Common myeloid progenitor, CD34-positive (primary cell): ENCODE measurements at places on chromosomes 3 and 15.

DNA sequence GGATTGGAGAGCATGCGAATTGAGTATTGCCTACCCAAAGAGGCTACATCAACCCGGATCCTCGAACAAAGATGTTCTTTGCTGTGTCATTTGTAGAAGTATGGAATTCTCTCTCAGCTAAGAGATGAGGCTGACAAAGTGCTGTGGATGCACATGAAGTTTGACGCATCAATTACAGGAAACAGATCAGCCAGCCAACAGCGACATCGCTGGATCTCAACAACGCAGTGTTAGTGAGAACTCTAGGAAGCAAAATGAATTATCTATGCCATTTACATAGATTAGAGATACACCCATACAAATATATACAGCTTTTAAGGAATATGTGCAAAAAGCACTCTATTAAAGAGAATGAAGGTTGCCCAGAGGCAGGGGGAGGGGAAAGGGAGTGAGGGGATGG is 160.6 kb upstream of the RGMA start:
- no peak for DNase-seq

DNA sequence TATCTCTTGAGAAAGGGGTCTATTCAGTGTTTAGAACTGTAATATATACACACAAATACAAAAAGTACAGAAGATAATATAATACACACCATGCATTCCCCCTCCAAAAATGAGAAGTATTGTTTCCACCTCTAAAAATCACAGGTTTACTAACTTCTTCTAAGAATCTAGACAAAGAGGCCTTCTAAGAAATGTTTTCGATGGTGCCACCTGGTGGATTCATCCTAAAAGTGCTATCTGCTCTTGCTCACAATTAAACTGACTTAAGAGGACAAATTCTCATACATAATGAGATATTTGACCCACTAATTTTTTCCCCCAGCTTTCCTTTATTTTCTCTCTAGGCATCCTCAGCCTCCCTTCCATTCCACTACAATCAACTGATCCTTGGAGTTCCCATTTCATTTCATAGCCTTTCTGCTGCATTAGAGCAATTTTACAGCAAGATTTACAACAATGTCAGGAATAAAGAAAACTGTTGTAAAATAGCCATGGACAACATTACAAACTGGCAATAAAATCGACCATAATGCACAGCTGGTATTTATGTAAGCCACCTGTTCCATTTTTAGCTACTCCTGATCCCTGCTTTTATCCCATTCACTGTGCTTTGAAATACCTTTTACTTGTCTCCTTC is 124.6 kb downstream of the ARRDC4 start:
- DNase-seq: peak; percentile 90

DNA sequence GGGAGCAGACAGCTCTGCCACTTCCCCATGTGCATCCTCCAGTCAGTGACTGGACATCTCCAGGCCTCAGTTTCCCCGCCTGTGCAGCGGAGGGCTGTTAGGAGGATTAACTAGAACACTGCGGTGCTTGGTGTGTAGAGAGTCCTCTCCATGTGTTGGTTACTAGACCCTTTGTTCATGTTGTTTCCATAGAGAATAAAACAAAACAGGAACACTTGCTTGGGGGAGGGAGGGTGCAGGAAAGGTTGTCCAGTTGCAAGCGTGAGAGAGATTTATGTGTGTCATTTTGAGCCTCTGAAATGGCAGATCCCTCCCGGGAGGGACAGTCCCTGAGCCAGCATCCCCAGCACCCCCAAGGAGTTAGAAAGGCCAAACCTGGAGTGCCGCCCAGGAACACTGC is 184.0 kb upstream of the LYSMD4 start:
- peak; percentile 39 for DNase-seq

- no peak for DNase-seq
Observed at GRCh38 chr3:87009271-87009670, 18.3 kb upstream of the VGLL3 start.

- peak; percentile 17 for DNase-seq
Observed at GRCh38 chr15:71115567-71116351, 488 bp downstream of the THSD4 start.

DNA sequence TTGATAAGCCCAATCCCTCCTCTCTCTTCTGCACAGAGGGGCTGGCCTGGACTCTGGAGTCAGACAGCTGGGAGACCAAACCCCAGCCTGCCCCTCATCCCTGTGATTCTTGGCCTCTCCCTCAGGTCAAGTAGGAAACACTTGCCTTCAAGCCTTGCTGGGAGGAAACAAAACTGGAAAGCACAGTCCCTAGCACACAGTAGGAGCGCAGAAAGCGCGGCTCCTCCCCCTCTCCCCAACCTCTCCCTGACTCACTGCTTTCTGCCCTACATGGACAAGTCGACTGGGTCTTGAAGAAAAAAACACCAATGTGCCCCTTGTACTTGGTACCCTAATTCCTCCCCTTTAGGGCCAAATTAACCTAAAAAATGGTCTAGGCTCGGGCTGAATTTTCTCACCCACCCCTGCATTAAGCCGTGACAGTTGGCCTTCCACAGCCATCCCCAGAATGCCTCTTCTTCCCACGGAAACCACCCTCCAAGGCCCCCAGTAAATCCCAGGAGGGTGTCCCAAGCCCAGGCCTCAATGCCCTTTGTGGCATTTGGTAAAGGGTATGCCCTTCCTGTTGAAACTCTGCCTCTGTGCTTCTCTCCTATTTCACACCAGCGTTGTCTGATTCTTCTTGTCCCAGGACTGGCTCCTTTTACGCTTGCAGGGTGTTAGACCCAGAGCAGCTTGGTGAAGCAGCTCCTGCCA is 11.3 kb upstream of the RAF1 start:
- no peak for DNase-seq

GRCh38 chr3:186502138-186502948 is 41.8 kb downstream of the CRYGS start:
- peak; percentile 36 for DNase-seq

DNA sequence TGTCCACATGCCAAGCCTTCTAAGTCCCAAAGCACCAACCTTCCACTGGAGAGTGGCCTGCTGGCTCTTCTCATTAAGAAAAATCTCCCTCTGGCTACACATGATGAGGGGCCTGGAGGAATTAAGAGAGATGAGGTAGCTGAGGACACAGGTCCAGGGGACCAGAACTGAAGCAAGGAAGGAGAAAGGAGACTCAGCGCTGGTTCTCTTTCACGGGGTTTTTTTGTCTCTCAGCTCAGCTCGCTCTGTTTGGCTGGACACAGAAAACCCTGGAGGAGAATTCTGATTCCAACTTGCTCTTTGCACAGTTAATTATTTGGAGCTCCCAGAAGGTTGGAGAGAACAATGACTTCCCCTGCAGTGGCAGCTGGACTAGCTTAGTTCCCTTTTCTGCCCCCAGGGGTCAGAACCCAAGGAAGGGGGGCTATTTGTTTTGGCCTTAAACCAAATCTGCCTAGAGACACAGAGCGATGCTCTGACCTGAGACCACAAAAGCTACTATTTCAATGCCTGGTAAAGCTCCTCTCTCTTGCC is 507.6 kb downstream of the FHIT start:
- DNase-seq: peak; percentile 45

GRCh38 chr15:101348015-101348414 is 53.0 kb upstream of the SNRPA1 start:
- DNase-seq: no peak

DNA sequence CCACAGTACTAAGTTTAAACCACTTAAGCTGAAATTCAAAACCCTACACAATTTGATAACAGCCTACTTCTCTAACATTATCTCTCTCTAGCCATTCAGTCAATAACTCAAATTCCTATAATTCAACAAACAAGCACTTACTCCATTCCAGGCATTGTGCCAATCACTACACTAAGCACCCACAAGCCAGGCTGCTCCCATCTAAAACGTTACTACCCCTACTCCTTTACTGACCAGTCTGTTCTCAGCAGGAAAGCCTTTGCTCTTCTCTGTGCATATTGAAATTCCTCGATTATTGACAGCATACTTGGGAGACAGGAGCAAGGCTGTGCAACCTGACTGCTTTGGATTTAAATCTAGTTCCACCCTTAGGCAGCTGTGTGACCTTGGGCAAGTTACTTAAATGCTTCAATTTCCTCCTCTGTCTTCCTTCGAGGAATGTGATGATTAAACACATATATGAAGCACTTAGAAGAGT is 177.2 kb upstream of the THBS1 start:
- DNase-seq: no peak

GRCh38 chr3:16928386-16929132 is 43.8 kb downstream of the PLCL2 start:
- peak; percentile 50 for DNase-seq

GRCh38 chr3:172520301-172520831 is 2.9 kb downstream of the TNFSF10 start:
- peak; percentile 45 for DNase-seq

- DNase-seq: no peak
Observed at GRCh38 chr15:89998141-89998661, 2.9 kb upstream of the ZNF710 start.

- no peak for DNase-seq
Observed at GRCh38 chr15:72570059-72570458, 84.4 kb upstream of the GOLGA6B start.

GRCh38 chr3:170776887-170777563 is 93.0 kb downstream of the RPL22L1 start:
- DNase-seq: no peak

- DNase-seq: no peak
Observed at GRCh38 chr3:138010273-138010590, 267 bp downstream of the CLDN18 start.

GRCh38 chr15:62899090-62899493 is 143.5 kb upstream of the TPM1 start:
- DNase-seq: no peak

GRCh38 chr3:122635789-122636188 is 44.9 kb upstream of the PARP14 start:
- DNase-seq: no peak

- no peak for DNase-seq
Observed at GRCh38 chr3:41088882-41089281, 110.4 kb upstream of the CTNNB1 start.

DNA sequence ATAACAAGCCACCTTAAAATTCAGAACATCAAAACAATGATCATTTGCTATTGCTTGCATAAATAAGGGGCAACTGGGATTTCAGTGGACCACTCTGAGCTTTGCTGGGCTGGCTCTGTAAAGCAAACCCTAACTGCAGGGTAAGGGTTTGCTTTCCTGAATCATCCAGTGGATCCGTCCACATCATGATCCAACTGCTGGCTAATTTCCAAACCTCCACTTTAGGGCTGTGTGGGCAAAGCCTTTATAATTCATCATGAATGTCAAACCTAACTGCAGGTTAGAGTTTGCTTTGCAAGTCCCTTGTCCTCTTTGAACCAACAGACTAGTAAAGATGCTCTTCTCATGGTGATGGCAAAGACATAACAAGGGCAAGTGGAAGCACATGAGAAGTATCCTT is 76.1 kb downstream of the SYNPR start:
- no peak for DNase-seq

DNA sequence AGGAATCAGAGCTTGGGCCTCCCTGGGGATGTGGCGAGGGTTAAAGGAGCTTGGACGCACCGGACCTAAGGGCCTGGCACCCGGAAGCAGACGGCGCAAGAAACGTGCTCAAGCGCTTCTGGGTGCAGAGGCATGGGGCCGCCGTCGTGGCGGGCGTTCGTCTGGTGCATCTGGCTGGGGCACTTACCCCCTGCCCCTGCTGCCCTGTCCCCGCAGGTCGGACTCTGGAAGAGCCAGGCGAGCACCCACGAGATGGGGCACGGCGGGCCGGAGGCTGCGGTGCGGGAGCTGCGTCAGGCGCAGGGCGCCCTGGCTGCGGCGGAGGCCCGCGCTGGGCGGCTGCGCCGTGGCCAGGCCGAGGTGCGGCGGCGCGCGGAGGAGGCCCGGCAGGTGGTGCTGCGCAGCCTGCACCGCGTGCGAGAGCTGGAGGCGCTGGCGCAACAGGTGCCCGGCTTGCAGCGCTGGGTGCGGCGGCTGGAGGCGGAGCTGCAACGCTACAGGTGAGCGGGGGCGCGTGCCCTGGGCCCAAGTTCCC is 2.5 kb downstream of the EFCC1 start:
- DNase-seq: peak; percentile 81

GRCh38 chr3:40511031-40511718 is 5.3 kb downstream of the ZNF620 start:
- no peak for DNase-seq

- peak; percentile 39 for DNase-seq
Observed at GRCh38 chr3:107740992-107741896, 218.5 kb downstream of the BBX start.
